ENCODE measurements at places on chromosomes 13 and 19.

DNA sequence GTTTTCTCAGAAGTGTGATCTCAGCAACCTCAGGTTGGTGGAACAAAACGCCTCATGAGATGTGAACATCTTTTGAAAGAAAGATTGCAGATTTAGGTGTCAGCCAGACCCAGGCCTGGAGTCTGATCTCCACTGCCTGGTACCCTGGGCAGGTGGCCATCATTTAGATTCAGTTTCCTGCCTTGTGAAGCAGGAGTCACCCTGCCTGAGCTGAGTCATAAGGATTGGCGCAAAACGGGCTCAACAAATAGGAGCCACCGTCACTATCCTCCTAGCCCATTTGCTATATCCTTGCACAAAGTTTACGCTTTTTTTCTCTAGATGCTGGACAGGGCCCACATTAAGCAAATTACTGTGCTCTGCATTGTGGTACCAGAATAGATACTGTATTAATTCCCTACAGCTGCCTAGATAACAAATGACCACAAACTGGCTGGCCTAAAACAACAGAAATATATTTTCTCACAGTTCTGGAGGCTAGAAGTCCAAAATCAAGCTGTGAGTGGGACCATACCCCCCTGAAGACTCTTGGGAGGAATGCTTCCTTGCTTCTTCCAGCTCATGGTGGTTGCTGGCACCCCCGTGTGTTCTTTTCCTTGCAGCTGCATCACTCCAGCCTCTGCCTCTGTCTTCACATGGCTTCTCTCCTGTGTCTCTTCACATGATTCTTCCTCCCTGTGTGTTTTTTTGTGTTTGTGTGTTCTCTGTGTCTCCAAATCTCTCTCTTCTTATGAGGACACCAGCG, 38.2 kb downstream of the TNFSF11 start:
- DNase-seq: no peak

GRCh38 chr13:28719227-28720055, 671 bp upstream of the SLC46A3 start:
- no peak for DNase-seq

DNA sequence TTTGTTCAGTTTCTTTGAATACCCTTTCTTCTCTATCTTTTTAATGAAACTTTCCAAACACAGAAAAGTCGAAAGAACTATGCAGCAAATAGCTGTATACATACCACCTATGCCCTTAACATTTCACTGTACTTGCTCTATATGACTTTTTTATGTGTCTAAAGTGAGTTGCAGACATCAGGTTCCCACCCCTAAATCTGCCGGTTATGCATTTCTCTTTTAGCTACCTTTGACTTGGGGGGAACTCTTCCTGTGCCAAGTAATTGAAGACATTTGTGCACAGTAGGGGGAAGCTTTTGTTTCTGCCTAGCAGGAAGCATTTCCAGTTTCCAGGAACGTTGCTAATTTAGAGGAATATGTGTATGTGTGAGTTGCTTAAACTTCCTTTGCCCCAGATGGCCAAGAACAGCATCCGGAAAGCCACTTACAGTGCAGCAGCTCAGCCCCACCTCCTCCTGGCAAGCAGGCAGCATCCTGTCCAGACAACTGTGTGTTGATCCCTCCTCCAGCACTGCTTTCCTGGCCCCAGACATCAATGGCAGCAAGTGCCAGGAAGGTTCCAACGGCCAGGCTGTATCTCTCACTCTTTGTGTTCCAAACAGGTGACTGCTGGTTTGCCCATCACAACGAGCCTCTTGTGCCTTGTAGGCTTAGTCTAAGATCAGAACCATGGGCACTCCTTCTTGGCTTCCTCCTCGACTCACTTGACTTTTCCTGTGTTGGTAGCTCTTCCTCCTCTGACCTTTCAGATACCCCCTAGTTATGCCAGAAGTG, 14.7 kb upstream of the GRAMD1A start:
- peak; percentile 58 for DNase-seq

DNA sequence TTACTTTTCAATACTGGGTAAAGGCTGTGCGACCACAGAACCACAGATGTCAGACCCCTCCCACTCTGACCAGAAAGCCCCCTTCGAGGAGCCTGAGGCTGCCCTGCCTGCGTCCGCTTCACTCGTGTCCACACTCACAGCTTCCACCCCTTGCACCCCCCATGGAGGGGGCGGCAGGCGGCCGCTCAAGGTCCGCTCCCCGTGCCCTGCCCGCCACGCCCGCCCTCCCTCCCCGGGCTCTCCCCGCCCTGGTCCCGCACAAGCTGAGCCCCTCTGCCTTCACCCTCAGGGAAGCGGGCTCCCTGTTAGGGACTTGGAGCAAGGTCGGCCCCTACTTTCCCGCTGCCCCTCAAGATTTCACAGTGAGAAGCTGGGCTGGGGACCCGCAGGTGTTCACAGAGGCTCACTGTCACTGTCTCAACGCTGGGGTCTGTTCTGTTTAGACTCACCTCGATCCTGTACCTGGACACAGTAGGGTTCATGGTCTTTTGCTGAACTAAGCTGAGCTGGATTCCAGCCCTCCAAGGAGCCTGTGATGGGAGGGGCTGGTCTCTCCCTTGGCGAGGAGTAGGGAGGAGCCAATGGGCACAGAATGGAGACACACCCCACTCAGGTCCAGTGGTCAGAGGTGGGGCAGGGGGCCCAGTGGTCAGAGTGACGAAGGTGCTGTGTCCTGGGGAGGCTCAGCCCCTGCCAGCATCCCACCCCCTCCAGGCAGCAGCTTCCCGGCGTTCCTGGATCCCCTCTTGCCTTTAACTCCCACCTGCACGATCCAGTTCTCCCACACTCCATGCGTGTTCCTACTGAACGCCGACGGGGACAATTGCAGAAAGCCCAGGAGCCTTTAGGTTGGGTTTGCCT, 69.5 kb downstream of the SPACA7 start:
- peak; percentile 6 for DNase-seq

DNA sequence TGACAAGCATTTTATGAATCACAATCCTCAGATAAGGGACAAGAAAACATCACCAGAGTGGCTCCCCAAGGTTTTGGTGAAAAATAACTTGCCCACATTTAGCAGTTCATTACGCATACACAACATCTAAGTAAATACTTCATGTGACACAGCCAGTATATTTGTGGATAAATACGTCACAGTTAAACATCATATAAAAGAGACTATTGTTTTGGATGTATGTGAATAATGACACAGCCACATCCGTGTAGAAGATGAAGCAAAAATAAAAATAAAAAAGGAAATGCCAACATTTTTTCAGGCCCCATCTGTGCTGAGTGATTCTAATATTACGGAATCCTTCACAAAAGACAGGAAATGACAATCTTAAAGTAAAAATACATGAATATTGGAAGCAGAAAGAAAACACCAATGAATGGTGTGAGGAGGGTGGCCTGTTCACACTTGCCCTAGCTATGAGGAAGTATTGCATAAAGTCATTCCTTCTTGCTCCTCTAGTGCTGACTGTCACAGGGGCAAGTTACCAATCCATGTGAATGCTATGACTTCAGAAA, 457.1 kb downstream of the KLF12 start:
- DNase-seq: no peak

DNA sequence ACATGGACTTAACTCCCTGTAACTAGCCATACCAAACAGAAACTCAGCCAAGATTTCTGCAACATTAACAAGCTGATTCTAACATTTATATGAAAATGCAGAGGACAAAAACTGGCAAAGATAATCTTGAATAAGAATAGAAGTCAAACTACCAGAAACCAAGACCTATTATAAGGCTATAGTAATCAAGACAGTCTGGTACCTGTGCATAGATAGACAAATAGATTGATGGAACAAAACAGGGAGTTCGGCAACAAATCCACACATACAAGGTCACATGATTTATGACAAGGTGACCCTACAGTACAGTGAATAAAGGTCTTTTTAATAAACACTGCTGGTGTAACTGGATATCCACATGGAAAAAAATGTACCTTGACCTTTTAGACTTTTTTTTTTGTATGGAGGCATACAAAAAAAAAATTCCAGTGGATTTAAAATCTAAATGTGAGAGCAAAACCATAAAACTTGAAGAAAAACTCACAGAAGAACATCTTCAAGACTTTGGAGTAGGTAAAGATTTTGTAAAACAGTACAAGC, 2.9 kb upstream of the RFC3 start:
- DNase-seq: no peak

GRCh38 chr19:44856421-44857083, 10.5 kb downstream of the NECTIN2 start:
- DNase-seq: no peak

DNA sequence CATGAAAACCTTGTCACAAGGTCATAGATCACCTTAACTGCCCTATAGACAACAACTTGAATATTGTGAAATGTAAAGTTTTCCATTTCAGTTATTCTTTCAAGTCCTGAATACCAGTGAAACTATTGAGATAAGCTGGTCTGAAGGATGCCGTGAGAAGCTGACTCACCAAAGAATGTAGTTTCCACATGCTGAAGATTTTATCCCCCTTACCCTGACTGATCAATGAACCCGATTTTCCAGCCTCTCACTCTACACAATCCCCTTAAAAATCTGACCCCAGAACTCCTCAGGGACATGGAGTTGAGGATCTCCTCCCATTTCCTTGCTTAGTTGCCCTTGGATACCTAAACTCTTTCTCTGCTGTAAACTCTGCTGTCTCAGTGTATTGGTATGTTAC, 67.5 kb downstream of the POSTN start:
- DNase-seq: no peak

DNA sequence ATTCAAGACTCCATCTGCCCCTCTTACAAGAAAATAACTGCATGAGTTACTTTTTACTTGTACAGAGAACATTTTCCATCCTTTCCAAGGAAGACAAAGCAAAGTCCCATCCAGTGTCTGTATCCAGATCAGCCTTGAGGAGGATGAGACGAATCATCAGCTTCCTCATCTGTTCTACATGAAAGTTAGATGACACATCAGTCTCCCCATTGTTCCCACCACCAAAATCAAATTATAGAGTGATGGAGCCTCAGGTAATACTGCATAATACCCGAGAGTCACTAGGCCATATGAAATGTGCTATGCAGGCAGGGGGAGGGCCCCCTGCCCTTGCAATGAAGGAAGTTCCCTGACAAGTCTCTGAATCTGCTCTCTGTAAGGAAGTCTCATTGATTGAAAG, 1244.6 kb upstream of the SLC10A2 start:
- DNase-seq: no peak

All from activated CD8-positive, alpha-beta T cell treated with anti-CD3 and anti-CD28 coated beads, Interleukin-2, amount 10 ng/mL, durations not matched to agents 7 days and 5 days (primary cell).